Fibroblast of skin of left biceps (primary cell): ENCODE measurements at places on chromosomes 6 and 20.

GRCh38 chr6:48100588-48100895 is 10.5 kb downstream of the PTCHD4 start:
- DNase-seq = no peak

- DNase-seq = no peak
These were observed 612.4 kb upstream of the IMPG1 start for GRCh38 chr6:76684875-76685274.

DNA sequence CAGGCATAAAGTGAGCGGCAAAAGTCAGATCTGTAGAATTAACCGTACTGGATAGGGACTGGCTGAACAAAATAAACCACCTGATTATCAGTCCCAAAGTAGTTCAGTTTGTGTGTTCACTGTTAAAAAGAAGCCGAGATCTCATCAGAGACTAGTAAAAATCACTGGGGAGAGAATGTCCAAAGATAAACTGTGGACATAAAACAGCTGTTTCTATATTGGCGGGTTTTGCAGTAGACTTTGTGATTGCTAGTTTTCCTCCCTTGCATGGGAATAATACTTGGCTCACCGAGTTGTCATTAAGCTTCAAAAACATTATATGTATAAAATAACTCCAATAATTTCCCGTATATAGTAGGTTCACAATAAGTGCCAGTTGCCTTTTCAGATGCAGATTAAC is 114.2 kb upstream of the ID4 start:
- DNase-seq = no peak

DNA sequence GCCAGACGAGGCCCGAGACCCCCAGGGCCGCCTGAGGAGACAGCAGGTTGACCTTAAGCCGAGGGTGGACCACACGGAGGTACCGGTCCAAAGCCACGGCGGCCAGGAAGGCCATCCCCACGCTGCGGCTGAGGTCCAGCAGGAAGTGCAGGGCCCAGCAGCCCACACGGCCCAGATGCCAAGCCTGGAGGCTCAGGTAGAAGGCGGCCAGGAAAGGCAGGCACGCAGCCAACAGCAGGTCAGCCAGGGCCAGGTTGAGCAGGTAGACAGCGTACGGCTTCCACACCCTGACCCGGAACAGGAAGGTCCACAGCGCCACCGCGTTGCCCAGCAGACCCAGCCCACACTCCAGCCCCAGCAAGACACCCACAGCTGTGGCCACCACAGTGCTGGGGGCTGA is 366 bp downstream of the GPR31 start:
- DNase-seq = no peak

DNA sequence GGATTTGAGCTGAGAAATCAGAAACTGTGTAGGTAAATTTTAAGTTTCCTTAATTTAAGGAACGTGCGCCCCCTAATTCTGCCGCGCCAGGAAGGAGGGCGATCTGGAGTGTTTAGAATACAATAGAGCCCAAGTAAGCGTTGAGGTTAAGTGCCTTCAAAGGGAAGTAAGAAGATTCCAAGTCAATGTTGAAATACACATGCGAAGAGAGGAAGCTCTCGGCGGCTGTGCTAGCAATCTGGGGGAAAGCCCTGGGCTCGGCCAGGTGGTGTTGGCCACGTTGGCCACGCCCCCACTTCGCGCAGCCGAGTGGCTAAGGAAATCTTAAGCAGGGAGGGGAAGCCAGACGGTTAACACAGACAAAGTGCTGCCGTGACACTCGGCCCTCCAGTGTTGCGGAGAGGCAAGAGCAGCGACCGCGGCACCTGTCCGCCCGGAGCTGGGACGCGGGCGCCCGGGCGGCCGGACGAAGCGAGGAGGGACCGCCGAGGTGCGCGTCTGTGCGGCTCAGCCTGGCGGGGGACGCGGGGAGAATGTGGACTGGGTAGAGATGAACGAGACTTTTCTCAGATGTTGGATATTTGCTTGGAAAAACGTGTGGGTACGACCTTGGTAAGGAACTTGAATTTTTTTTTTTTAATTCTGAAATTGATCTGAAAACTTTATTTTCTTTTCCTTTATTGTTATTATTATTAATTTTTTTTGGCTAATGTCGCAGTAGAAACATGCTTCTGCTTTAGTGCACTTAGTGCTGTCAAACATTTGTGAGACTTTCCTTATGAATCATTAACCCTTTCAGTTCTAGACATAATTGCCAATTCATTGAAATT is at the start of gene PRDM1:
Gene PRDM1 (plus strand): TSS at position 353 of the 830 bp plus-strand sequence. CDS start 218 bp downstream, at position 571.
- DNase-seq = no peak

DNA sequence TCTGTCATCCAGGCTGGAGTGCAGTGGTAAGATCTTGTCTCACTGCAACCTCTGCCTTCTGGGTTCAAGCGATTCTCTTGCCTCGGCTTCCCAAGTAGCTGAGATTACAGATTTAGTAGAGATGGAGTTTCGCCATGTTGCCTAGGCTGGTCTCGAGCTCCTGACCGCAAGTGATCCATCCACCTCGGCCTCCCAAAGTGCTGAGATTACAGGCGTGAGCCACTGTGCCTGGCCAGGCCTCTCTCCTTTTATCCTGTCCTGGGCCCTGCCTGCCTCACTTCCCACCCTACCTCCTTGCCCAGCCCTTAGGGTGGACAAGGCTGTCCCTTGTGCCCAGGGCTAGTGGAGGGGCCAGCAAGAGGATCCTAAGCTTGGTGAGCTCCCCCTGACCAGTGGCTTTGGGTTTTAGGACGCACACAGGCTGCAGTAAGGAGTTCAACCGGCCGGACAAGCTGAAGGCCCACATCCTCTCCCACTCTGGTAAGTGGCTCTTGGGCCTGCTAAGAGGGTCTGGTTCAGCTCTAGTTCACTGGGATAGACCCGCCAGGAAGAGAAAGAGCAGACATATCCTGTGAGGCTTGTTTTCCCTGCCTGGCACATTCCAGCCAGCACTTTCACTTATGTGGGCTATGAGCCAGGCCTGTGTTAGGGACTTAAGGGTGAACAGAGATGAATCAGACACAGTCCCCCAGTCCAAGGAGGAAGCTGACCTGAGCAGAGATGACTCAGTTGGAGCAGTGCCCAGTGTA is 21.9 kb upstream of the CHMP4B start:
- peak; percentile 79 for DNase-seq

- no peak for DNase-seq
These were observed 12.8 kb downstream of the SMLR1 start for GRCh38 chr6:130840050-130840449.

- DNase-seq = no peak
These were observed 529.6 kb upstream of the RNF217 start for GRCh38 chr6:124432620-124433019.

GRCh38 chr6:107563694-107564588 is 74.0 kb downstream of the SOBP start:
- no peak for DNase-seq

DNA sequence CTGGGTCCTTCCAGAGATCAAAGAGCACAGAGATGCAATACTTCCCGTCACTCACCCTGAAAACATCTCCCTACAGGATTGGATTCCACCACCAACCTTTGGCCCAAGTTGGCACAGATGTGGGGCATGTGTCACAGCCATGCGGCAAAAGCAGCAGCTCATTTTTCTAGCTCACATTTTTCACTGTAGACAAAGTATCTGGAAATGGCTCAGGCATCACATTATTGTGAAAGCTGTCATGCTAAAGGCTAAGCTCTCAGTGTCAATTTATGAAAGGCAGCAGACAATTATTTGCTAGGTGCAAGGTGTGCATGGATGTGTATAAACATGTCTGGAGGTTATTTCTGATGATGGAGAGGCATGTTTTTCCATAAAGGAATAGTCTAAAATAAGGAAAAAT is 248.8 kb upstream of the PRND start:
- no peak for DNase-seq

GRCh38 chr6:94289131-94289530 is 869.8 kb upstream of the EPHA7 start:
- DNase-seq = no peak

DNA sequence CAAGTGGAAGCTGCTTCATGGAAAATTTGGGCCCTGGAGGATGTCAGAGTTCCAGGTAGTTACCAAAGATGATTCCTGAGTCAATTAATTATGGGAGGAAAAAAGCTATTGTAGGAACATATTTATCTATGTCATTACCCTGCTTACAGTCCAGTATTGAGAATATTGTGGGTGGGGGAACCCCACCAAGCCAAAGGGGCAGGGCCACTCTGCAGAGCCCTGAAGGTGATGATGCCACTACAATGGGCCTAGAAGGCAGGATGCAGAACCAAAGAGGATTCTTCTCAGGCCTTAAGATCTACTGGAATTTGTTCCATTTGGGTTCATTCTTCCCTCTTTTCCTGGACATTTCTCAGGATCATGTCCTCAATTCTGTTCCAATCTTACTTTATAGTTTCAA is 375.2 kb upstream of the MARCKS start:
- no peak for DNase-seq
